Sigmoid colon (tissue), 7 donors: ENCODE measurements at places on chromosomes 3 and 15. TPM values are rescaled to one million over a fixed set of nuclear protein-coding genes. Genes with fewer than 3 reads are reported as not detected.

Gene PLA2G4E
- total RNA-seq: not detected

Gene PRRT3
- 2.2 TPM for total RNA-seq

Gene CCDC54
- not detected for total RNA-seq

Gene CALML4
- 6.4 TPM for total RNA-seq

DNA sequence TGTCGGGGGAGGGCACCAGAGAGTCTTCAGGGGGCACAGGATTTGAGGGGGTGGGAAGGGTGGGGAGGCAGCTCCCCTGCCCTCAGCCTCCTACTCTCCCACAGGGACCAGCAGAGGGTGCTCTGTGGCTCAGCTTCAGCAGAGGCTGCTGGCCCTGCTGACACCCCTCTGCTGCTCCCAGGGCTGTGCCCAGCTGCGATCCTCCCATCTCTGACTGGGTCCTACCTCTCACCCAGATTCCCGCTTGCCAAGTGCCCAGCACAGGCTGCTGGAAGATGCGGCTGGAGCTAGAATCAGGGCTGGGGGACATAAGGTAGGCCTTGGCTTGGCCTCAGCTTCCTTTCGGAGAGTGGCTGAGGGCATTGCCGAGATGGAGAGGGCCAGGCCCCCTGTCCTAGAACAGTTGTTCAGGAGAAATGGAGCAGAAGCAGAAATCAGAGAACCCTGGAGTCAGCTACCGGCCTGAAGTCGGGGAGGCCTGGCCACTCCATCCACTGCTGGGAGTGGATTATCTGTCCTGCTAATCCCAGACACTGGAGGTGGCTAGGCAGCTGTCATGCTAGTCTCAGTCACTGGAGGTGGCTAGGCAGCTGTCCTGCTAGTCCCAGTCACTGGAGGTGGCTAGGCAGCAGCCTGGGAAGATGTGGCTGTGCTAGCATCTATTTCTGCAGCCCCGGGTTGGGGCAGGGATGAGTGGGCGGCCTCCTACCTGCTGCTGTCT lies 3.9 kb downstream of the GRM2 start:
- H3K27ac ChIP-seq: no peak overlapping the region
- H3K27me3 ChIP-seq: no peaks in the 10 kb centered on the region
- no peaks in the 10 kb centered on the region for H3K36me3 ChIP-seq
- peaks cover 9% of the 10 kb centered on the region for H3K4me1 ChIP-seq

DNA sequence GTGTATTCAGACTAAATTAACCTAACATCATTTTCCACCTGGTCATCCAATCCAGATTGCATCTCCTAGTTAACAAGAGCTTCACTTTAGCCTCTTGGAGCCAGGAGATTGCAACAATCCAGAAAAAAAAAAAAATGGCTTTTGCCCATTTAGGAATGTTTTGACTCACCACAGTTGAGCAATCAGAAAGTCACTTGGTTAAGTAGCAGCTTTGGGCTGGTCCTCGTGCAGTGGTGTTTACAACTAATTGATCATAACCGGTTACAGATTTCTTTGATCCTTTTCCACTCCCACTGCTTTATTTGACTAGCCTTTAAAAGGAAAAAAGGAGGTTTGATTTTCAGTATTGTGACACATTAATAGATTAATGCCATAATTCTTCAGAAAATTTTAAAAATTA lies 688.8 kb upstream of the CCDC54 start:
- H3K27ac ChIP-seq: no peak overlapping the region
- H3K4me1 ChIP-seq: no peaks in the 10 kb centered on the region
- H3K36me3 ChIP-seq: no peaks in the 10 kb centered on the region
- DNase-seq: peak; percentile 63
- H3K27me3 ChIP-seq: no peaks in the 10 kb centered on the region

DNA sequence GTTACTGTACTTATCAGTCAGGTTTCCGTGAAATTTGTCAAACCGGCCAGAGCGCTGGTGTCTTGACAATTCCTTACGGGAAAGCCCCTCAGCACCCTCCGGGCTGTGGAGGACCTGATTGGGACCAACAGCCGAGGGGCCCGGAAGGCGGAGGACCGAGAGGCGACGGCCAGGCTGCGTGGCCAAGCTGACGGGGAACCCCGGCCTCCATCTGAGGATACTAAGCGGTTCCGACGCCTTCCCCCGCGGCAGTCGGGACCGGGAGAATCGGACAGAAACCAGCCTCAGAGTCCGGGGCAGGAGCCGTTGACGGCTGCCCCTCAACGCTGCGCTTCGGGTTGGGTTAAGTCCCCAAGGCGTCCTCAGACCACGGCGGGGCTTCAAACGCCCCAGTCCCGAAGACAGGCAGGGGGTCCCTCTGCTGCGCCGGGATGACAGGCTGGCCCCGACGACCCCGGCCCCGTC lies 499 bp downstream of the ALDH1A2 start:
- H3K4me3 ChIP-seq: peak overlapping the region; percentile 35
- H3K4me1 ChIP-seq: no peaks in the 10 kb centered on the region
- H3K27ac ChIP-seq: no peak overlapping the region

- H3K36me3 ChIP-seq: no peaks in the 10 kb centered on the region
- peaks cover 48% of the 10 kb centered on the region for H3K4me1 ChIP-seq
- peak within 1 kb of the TSS; percentile 91 for H3K4me3 ChIP-seq
- DNase-seq: peak; percentile 91
Observed at GRCh38 chr3:146160964-146161662, at the start of gene PLOD2. Gene PLOD2, minus strand, starts transcription at chr3:146161184. Its CDS starts 195 bp downstream, at chr3:146160989.

GRCh38 chr3:54139630-54140029 lies 17.3 kb downstream of the CACNA2D3 start:
- no peak overlapping the region for H3K4me3 ChIP-seq
- H3K27me3 ChIP-seq: no peaks in the 10 kb centered on the region
- H3K27ac ChIP-seq: no peak overlapping the region
- DNase-seq: no peak
- no peaks in the 10 kb centered on the region for H3K36me3 ChIP-seq
- H3K4me1 ChIP-seq: no peaks in the 10 kb centered on the region

DNA sequence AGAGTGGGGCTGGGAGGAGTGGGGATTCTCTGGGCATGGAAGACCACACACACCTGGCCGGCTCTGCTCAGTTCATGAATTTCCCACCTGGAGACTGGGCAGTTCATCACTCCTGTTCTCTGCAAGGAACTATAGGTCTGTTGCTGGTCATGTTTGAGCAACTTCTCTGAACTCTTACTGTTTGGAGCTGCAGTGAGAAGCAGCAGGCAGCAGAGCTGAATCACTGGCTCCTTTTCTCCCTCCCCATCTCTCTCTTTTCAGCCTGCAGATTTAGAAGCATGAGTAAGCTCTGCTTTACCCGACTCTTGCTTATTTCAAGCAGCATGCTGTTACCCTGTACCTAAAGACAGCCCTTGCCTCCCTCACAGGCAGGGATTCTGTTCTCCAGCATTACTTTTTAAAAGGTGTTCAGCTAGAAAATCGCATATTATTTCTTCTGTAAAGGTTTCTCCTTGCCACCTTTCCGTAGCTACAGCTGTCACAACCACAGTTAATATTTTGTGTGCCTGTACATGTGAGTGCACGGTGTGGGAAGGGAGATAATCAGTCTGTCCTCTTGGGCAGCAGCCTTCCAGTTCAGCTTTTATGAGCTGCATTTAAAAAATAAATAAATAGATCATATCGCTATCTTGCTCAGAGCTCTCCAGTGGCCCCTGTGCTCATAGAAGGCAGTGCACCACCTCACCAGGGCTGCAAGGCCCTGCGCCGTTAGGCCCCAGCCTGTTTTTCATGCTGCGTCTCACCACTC lies 131.6 kb downstream of the CHCHD6 start:
- H3K27me3 ChIP-seq: no peaks in the 10 kb centered on the region
- no peaks in the 10 kb centered on the region for H3K4me1 ChIP-seq
- H3K27ac ChIP-seq: no peak overlapping the region
- H3K4me3 ChIP-seq: no peak overlapping the region
- DNase-seq: peak; percentile 20

GRCh38 chr15:51386029-51386428 lies 44.6 kb downstream of the GLDN start:
- DNase-seq: no peak
- no peak overlapping the region for H3K4me3 ChIP-seq
- no peaks in the 10 kb centered on the region for H3K27me3 ChIP-seq
- H3K4me1 ChIP-seq: no peaks in the 10 kb centered on the region

DNA sequence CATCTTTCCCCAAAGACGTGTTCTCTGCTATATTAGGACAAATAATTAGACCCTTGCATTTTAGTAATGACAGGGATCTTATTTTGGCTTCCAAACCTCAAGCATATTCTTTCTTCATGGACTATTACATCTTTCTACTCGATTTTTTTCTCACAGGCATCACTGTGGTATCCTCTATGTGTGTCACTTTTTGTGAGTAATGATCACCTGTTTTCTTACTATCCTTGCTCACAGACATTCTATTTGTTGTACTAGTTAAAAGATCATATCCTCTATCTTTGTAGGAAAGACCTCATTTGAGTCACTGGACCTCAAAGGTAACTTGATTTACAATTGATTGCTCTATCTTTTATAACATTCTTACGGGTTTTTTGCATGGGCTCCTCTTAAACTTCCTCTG lies 6.8 kb downstream of the C3orf80 start:
- no peak overlapping the region for H3K4me3 ChIP-seq
- peaks cover 16% of the 10 kb centered on the region for H3K4me1 ChIP-seq
- H3K27ac ChIP-seq: no peak overlapping the region
- peaks cover 2% of the 10 kb centered on the region for H3K27me3 ChIP-seq
- DNase-seq: no peak

DNA sequence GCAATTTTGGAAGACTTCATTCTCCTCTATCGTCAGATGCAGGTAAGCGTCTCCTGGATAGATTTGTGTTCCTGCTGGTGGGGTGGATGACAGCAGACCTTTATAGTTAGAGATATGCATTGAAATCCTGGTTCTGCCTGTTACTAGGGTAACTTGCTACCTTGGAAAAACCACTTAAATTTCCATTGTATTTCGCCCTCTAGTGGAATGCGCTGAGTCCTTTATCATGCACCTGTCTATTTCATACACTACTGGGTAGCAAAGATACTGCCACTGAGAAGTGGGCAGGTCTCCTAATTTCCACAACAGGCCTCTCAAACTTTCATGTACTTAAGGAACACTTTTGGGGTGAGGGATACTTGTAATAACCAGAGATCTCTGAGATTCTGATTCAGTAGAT lies 209.5 kb upstream of the SUCLG2 start:
- no peak for DNase-seq
- H3K4me3 ChIP-seq: no peak overlapping the region
- no peaks in the 10 kb centered on the region for H3K27me3 ChIP-seq
- no peaks in the 10 kb centered on the region for H3K4me1 ChIP-seq

DNA sequence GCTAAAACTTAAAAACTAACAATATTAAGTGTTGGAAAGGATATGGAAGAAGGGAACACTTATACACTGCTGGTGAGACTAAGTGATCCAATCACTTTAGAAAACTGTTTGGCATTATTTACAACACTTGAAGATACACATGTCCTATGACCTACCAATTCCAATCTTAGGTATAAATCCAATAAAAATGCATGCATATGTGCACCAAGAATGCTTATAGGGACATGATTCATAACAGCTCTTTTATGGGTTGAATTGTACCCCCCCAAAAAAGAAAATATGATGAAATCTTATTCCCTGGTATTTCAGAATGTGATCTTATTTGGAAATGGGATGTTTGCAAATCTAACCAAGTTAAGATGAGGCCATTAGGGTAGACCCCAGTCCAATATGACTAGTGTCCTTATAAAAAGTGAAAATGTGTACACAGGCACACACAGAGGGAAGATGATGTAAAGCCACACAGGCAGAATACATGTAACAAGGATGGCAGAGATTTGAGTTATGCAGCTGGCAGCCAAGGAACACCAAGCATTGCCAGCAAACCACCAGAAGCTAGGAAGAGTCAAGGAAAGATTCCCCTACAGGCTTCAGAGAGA lies 15.3 kb downstream of the CCR8 start:
- H3K27me3 ChIP-seq: no peaks in the 10 kb centered on the region
- DNase-seq: no peak
- no peaks in the 10 kb centered on the region for H3K36me3 ChIP-seq

DNA sequence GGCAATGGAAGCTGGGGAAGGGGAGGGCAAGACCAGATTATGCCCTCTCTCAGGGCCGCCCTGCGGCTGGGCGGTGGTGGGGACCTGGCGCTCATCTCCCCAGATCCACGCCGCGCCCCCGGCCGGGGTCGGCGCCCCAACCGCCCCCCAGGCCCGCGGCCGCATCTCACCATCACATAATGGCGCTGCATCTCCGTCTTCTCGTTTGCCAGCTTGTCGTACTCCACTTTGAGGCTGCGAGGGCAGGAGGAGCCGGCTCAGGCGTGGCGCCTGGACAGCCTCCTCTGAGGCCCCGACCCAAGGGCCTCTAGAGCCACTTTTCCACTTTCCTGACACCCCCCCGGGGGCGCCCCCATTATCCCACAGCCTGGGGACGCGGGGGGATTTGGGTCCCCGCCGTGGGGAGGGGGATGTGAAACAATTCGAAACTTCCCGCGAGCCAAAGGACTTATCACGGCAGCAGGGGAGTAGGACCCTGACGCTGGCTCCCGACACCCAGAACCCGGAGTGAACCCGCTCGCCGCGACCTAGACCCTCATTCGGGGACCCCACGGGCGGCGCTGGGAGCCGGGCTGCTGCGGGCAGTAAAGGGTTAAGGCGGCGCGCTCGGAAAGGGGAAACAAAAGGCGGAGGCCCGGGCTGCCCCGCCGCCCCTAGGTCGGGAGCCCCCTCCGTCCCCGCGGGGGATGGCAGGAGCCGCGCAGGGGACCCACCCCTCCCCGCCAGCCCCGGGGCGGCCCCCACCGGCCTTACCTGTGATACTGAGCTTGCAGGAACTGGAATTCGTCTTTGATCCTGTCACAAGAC lies 2.1 kb downstream of the TLE3 start:
- no peaks in the 10 kb centered on the region for H3K27me3 ChIP-seq
- H3K4me3 ChIP-seq: peak overlapping the region; percentile 97
- H3K36me3 ChIP-seq: no peaks in the 10 kb centered on the region
- peak; percentile 72 for DNase-seq

DNA sequence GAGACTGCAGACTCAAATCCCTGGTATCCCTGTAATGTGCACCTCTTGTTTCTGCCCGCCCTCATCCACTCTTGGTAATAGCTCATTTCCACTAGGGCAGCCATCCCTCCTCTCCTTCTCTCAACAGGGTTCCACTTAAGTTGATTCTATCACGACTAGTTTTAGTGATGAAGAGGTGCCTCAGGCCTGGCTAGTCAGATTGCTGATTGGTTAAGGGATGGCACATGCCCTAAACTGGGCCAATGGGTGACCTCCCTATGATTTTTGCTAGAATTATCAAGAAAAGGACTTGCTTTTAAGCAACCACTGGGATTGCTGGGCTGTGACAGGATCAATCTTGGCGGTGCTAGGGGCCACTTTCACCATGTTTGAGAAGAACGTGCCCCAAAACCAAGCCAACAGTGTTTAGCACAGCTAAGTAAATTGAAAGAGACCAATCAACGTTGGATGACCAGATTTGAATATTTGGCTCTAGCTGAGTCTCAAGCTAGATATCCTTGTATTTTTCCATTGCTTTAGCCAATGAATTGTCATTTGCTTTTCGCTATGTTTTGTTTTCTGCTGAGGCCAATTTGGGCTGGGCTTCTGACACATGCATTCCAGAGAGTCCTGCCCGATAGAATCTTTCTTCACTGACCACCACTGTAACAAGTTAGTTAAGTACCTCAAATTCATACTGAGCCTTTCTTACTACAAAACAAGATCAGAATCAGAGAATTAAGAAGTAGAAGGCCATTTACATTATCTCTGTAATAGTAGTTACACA lies 131.0 kb downstream of the PDZRN3 start:
- no peak overlapping the region for H3K4me3 ChIP-seq
- no peaks in the 10 kb centered on the region for H3K27me3 ChIP-seq
- H3K36me3 ChIP-seq: no peaks in the 10 kb centered on the region
- peak overlapping the region; percentile 25 for H3K27ac ChIP-seq
- peaks cover 64% of the 10 kb centered on the region for H3K4me1 ChIP-seq
- DNase-seq: no peak
